ENCODE measurements at places on chromosomes 5 and 9. TPM values are rescaled to one million over a fixed set of nuclear protein-coding genes. Genes with fewer than 3 reads are reported as not detected.

The CBY3 gene
- total RNA-seq = not detected

The DDX4 gene
- not detected for total RNA-seq

The RNF183 gene
- not detected for total RNA-seq

The PPP1R26 gene
- total RNA-seq = 24.2 TPM

The C5orf22 gene
- 12.8 TPM for total RNA-seq

The WNT8A gene
- not detected for total RNA-seq

The CKMT2 gene
- total RNA-seq = not detected

The FOXD4L3 gene
- not detected for total RNA-seq

The PTGR1 gene
- 24.8 TPM for total RNA-seq

The SLIT3 gene
- not detected for total RNA-seq

The GRIN3A gene
- total RNA-seq = not detected

The GBGT1 gene
- 17.6 TPM for total RNA-seq

The PCAT7 gene
- 9.9 TPM for total RNA-seq
